ENCODE measurements at places on chromosomes 11 and 22. TPM values are rescaled to one million over a fixed set of nuclear protein-coding genes. Genes with fewer than 3 reads are reported as not detected.

DNA sequence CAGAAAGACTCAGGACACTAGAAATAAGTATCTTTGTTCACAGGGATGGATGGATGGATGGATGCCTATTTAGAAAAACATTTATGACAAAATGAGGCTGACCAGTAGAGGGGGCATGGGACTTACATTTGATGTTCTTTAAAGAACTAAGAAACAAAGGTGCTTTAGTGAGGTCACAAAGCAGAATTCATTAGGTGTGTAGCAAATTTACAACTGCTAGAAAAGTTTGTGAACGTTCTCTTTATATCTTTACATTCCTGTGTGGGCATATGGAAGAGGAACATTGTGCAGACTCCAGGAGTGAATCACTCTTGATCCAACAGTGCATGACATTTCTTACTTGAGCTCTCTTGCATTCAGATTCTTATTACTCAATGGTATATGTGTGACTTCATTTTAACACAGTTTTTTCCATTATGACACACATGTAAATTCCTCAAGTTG is 15.8 kb upstream of the SIK2 start:
- no peak overlapping the region for H3K4me3 ChIP-seq
- H3K27ac ChIP-seq: no peak overlapping the region
- no peaks in the 10 kb centered on the region for H3K36me3 ChIP-seq

- H3K27ac ChIP-seq: no peak overlapping the region
- H3K4me1 ChIP-seq: no peaks in the 10 kb centered on the region
- no peaks in the 10 kb centered on the region for H3K36me3 ChIP-seq
- H3K4me3 ChIP-seq: no peak overlapping the region
Observed at GRCh38 chr11:64092111-64092760, 56.5 kb downstream of the FLRT1 start.

DNA sequence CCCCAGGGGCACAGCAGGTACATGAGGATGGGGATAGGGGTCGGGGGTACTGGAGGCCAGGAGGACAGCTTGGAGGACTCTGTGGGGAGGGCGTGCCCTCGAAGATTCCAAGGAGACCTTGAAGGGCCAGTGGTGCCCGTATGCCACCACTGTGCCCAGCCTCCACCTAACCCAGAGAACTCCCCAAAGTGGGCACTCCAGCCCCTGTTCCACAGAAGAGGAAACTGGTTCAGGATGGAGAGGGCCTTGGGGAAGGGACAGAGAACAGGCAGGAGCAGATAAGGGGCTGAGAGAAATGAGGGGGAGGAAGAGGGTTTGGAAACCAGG is 2.2 kb upstream of the PHLDA2 start:
- no peak overlapping the region for H3K4me3 ChIP-seq
- no peak for DNase-seq
- H3K36me3 ChIP-seq: no peaks in the 10 kb centered on the region
- H3K27me3 ChIP-seq: no peaks in the 10 kb centered on the region

DNA sequence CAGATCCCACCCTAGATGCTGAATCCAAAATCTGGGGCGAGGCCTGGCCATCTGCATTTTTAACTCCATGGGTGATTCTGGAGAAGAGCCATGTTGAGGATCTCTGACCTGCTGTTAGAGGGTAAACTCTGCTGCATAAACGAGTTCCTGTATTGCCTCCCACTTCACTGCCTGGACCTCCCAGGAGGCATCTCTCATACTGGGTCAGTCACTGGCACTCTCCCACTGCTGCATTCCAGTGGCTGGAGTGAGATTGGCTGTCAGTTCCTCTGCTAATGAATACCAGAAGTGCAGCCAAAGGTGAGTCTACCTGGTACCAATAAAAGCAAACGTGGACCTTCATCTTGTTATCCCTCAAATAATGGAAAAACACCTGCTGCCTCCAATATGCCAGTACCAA is 10.3 kb downstream of the POLDIP3 start:
- peaks cover 34% of the 10 kb centered on the region for H3K36me3 ChIP-seq
- no peak overlapping the region for H3K4me3 ChIP-seq

GRCh38 chr11:129458756-129459535 is 83.3 kb downstream of the BARX2 start:
- H3K4me1 ChIP-seq: no peaks in the 10 kb centered on the region
- no peak for DNase-seq
- no peaks in the 10 kb centered on the region for H3K27me3 ChIP-seq
- no peaks in the 10 kb centered on the region for H3K36me3 ChIP-seq
- no peak overlapping the region for H3K27ac ChIP-seq

GRCh38 chr11:15907806-15908205 is 448.5 kb downstream of the SOX6 start:
- no peaks in the 10 kb centered on the region for H3K4me1 ChIP-seq
- no peak for DNase-seq
- no peak overlapping the region for H3K4me3 ChIP-seq

- no peak overlapping the region for H3K4me3 ChIP-seq
- H3K36me3 ChIP-seq: no peaks in the 10 kb centered on the region
- H3K27me3 ChIP-seq: no peaks in the 10 kb centered on the region
Observed at GRCh38 chr11:95524314-95525036, 265.1 kb downstream of the FAM76B start.

- no peak for DNase-seq
- no peak overlapping the region for H3K27ac ChIP-seq
- no peaks in the 10 kb centered on the region for H3K36me3 ChIP-seq
- H3K4me1 ChIP-seq: no peaks in the 10 kb centered on the region
- H3K4me3 ChIP-seq: no peak overlapping the region
Observed at GRCh38 chr11:10743354-10744000, 7.6 kb upstream of the CTR9 start.

ZNF214 gene
- 0.74 TPM for total RNA-seq

POTEH gene
- total RNA-seq: not detected

CCND1 gene
- total RNA-seq: 101 TPM

GGT5 gene
- total RNA-seq: 36.2 TPM

SPON1 gene
- total RNA-seq: 27.0 TPM

APOL4 gene
- 2.1 TPM for total RNA-seq
